ENCODE measurements at places on chromosomes 4 and X.

- DNase-seq: no peak
These were observed 82.4 kb downstream of the F11 start for GRCh38 chr4:186348433-186348832.

GRCh38 chr4:6257247-6258025, 12.2 kb upstream of the WFS1 start:
- DNase-seq: no peak

- no peak for DNase-seq
These were observed 4.0 kb upstream of the SLC10A7 start for GRCh38 chr4:146525754-146526153.

- no peak for DNase-seq
These were observed 17.5 kb upstream of the SAT1 start for GRCh38 chrX:23765449-23765848.

GRCh38 chr4:114264452-114264851, 285.0 kb upstream of the ARSJ start:
- no peak for DNase-seq

GRCh38 chr4:98467627-98468072, 190.8 kb downstream of the TSPAN5 start:
- DNase-seq: no peak

GRCh38 chr4:188299161-188299560, 159.9 kb downstream of the TRIML1 start:
- DNase-seq: no peak
